Smooth muscle cell of the coronary artery (primary cell): ENCODE measurements at places on chromosomes 5 and 9. TPM values are rescaled to one million over a fixed set of nuclear protein-coding genes. Genes with fewer than 3 reads are reported as not detected.

The CYSRT1 gene
- 0.12 and 0.30 TPM in 2 replicates for total RNA-seq

The OBP2B gene
- not detected in 2 replicates for total RNA-seq

The DPYSL3 gene
- 68.8 and 566 TPM in 2 replicates for total RNA-seq

The RPL12 gene
- total RNA-seq: 897 and 1,601 TPM in 2 replicates

The PCDH1 gene
- 4.0 and 27.5 TPM in 2 replicates for total RNA-seq

The MLANA gene
- not detected in 2 replicates for total RNA-seq
